Activated CD4-positive, alpha-beta T cell treated with anti-CD3 and anti-CD28 coated beads for 36 hours (primary cell): ENCODE measurements at places on chromosomes 4 and X.

- DNase-seq, result no peak
These were observed 18.4 kb downstream of the SOD3 start for GRCh38 chr4:24813732-24814131.

- DNase-seq, result no peak
These were observed 381.9 kb downstream of the PRDM5 start for GRCh38 chr4:120540625-120541024.

DNA sequence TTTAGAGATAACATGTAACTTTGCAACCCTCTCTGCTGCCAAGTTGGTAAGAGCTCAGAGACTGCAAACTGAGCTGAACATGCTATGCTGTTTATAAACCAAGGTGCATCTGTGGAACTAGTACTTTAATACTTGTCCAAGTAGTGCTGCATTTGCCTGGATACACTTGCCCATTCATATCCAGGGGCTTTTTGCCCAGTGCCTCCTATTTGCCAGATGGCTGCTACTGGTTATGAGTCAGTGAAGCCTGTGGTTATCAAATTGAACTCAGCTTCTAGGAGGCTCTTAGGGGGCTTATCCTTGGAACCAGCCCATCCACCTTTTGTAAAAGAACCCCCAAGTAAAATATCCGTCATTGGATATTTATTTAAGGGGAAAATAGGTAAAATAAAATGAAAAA is 79.6 kb downstream of the AFF2 start:
- no peak for DNase-seq

- no peak for DNase-seq
These were observed 980.9 kb upstream of the DIAPH2 start for GRCh38 chrX:95703696-95704095.

GRCh38 chr4:13054420-13054970 is 429.6 kb downstream of the RAB28 start:
- no peak for DNase-seq

DNA sequence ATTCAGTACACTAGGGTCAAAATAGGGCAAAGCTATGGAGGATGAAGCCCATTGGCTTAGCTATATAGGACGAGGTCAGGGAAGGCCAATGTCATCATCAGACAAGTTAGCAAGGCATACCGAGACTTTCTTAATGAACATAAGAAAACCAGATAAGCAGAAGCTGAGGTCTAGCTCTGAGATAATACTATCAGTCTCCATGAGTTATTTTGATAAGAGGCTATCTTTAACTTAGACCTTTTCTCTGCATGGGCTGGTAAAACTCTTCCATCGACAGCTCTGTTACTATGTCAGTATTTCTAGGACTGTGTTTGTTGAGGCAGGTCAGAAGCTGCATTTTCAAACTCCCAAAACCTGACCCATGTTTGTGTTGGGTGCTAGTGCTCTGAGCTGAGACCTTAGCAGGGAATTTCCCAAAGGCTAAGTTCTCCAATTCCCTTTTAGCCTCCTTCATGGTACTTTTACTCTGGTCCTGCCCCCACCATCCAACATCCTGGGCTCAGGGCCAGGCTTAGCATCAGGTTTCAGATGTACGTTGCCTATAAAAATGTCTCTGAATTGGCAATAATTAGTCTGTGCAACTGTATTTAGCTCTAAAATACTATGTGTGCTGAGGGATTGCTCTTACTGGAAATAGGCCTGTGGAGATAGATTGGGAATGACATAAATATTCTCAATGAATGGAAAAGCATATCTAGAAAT is 29.3 kb upstream of the LRAT start:
- DNase-seq, result no peak

- no peak for DNase-seq
These were observed 102.7 kb upstream of the TENM3 start for GRCh38 chr4:182140547-182140946.

DNA sequence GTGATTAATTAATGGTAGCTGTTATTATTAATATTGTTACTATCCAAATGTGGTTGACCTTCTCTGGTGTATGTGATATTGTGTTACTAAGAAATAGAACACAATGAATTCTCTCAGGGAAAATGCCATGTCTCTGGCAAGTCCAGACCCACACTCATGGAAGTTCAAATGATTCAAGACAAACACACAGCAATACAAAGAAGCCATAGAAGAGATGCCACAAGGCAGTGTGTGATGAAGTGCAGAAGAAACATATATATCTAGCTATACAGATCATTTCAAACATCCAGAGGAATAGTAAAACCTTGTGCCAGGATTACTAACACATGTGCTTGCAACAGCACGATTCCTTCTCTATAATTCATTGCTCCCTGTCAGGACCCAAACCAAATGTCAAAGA is 93.1 kb upstream of the SOD3 start:
- DNase-seq, result no peak

GRCh38 chrX:97672138-97672537 is 788.4 kb downstream of the RPA4 start:
- no peak for DNase-seq

- DNase-seq, result no peak
These were observed 134.6 kb downstream of the CPZ start for GRCh38 chr4:8727131-8727530.

- DNase-seq, result no peak
These were observed 28.0 kb upstream of the ATP6AP2 start for GRCh38 chrX:40552768-40553167.

- peak; percentile 82 for DNase-seq
These were observed 9.4 kb upstream of the MMAA start for GRCh38 chr4:145609481-145610427.

DNA sequence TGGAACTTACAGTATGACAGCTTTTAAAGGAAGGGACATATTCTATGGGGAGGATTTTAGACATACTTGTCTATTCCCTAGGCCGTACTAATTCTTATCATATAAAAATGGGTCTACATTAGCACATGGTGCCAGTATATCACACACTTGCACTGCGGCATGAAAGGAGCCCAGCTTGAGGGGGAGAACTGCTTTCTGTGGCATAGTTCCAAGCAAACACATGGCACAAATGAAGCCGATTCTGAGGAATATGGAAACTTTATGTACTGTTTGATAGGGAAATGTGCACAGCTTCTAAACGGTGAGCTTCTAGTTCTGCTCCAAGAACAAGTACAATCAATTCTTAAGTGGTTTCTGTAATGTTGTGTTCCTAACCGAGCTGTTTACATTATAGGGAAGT is 675.6 kb upstream of the FTHL17 start:
- no peak for DNase-seq

DNA sequence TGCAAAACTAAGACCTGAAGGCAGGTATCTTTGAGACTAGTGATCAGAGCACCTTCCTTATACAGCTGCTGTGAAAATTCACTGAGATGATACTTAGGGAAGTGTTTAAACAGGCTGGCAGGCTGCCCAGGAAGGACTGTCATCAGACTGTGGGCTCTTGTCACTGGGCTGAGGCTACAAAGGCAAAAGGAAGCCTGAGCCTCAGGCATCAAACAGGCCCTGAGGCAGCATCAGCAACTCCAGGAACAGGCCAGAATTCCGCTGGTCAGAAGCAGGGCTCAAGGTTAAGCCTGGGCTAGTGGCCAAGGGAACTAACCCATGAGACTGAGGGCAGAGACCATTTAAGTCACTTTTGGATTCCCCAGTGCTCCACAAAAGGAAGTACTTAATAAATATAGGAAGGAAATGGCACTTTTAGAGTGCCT is 12.8 kb downstream of the PJA1 start:
- no peak for DNase-seq

- DNase-seq, result no peak
These were observed 923.8 kb downstream of the RAPGEF2 start for GRCh38 chr4:160026721-160027120.

DNA sequence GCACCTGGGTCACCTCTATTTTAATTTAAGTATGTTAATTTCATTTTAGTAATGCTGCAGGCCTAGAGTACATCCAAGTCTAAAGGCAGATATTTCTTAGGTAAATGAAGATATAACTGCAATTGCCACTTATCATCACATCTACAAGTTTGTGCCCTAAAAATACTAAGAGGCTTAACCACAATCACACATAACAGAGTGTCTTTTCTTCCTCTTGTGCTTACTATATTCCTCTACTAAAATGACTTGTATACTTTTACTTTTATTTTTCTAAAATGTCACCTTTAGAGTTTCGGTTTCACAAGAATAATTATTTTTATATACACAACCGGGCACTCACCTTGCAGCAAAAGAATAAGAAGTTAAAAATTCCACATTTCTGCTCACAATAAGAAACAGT is 77.9 kb downstream of the EFHC2 start:
- DNase-seq, result no peak
